Activated T-cell treated with anti-CD3 and anti-CD28 coated beads, Interleukin-2, amount 50 U/mL, for 1 hour (primary cell): ENCODE measurements at places on chromosomes 1 and 21.

DNA sequence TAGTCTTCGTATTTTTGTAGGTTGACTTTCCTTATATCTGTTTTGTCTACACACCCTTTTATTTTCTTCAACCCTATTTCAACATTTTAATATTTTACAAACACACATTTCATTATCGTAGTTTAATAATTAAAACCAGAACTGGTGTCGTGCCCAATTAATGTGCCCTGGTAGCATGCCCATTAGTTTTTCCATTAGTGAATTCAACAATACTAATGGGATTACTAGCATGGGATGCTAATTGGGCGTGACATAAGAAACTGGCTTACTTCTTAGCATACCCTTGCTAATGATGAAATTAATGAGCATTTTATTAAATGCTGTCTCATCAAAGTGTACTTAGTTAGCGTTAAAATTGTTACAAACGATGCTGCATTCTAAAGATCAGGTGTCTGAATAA is 332.7 kb downstream of the USH2A start:
- DNase-seq: no peak

- DNase-seq: no peak
These were observed 124.4 kb upstream of the IRF2BP2 start for GRCh38 chr1:234734412-234734835.

GRCh38 chr1:223189903-223190724 is 47.1 kb upstream of the TLR5 start:
- peak; percentile 48 for DNase-seq

- DNase-seq: no peak
These were observed 36.2 kb downstream of the CAMSAP2 start for GRCh38 chr1:200774735-200775444.

DNA sequence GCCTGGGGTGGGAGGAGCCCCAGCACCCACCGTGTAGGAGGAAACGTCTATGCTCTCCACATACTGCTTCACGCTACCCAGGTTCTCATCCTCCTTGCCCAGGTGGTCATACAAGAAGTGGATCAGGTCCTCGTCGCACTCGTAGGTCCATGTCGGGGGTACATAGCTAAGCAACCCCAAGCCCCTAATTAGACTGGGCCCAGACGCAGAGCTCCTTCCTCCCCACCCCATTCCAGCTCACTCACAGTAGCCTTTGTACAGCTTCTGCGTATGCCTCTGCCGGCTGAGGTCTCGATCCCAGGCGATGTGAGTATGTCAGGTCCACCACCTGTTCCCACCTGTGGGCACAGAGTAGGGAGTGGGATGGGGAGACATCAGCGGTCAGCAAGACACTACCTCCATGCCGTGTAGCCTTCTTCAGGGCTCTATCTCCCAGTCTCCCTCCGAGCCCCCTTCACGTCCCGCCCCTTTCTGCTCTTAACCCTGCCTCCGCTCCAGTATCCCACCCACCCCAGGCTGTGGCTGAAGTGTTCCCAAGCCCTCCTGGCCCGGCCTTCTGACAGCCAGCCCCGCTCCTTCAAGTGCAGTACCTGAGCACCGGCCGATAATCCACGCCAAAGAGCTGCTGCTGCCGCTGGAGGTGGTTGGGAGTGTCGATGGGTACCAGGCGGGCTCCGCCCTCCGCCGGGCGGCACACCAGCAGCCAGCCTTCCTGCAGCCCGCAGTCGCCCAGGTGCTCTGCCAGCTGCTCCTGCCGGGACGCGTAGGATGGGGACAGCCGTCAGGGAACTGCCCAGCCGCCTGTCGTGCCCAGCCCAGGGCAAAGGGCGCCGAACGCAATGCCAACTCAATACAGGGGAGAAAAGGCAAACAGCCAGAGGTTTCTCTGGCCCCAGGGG is 919 bp downstream of the HECTD3 start:
- peak; percentile 48 for DNase-seq

GRCh38 chr1:180027949-180028445 is 73.4 kb downstream of the CEP350 start:
- no peak for DNase-seq

DNA sequence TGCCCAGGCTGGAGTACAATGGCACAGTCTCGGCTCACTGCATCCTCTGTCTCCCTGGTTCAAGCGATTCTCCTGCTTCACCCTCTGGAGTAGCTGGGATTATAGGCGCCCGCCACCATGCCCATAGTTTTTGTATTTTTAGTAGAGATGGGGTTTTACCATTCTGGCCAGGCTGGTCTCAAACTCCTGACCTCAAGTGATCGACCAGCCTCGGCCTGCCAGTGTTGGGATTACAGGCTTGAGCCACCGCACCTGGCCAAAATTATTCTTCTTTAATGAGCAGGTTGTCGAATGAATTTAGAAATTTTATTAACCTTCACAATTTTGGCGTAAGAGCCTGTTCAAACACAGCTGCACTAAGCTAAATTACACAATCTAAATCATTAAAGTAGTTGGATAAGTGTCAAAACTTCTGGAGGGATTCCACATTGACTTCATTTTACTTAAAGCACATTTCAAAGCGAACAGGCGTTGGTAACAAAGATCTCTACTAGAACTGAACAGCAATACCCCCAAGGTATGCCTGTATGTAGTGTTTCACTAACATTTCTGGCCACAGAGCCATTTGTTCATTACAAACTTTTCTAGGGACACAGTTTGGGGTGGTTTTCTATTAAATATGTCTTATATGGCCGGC is 5.2 kb upstream of the CTH start:
- DNase-seq: no peak

GRCh38 chr1:116291024-116291423 is 82.0 kb upstream of the ATP1A1 start:
- DNase-seq: no peak

GRCh38 chr1:175252561-175252960 is 60.0 kb upstream of the KIAA0040 start:
- DNase-seq: no peak

DNA sequence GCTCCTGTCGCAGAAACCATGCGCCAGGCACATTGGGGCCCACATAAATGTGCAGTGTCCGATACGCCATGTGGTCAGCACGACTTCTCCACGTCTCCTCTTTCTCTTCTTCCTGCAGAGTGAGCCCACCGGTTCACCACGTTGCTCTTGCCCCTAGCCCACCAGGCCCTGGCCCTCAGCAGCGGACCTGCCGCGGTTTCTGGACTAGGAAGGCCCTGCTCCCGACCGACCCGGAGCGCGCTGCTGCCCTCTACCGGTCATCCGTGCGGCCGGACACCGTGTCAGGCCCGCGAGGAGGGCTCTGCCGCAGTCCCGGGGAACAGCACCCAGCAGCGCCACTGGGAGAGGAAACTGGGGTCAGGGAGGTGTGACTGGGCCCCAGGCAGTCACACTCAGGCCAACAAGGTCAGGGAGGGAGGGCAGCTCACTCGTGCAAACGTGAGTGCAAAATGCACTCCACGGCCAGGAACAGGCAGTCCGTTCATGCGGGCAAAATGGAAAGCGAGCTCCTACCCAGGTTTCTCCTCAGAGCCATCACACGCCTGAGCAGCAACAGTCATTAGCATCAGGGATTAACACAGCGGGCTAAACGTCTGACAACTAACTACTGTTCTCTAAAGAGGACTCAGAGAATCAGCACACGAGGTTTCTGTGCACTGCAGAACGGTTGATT is 13.7 kb downstream of the TLR5 start:
- DNase-seq: peak; percentile 72

GRCh38 chr1:165383067-165383466 is 26.6 kb upstream of the LMX1A start:
- DNase-seq: no peak

DNA sequence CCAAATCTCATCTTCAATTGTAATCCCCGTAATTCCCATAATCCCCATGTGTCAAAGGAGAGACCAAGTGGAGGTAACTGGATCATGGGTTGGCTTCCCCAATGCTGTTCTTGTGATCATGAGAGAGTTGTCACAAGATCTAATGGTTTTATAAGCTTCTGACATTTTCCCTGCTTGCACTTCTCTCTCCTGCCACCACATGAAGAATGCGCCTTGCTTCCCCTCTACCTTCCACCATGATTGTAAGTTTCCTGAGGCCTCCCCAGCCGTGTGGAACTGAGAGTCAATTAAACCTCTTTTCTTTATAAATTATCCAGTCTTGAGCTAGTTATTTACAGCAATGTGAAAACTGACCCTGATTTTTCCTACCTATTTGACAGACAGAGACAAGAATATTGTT is 162.5 kb upstream of the SYT6 start:
- no peak for DNase-seq

- DNase-seq: no peak
These were observed 119.6 kb upstream of the ADGRL2 start for GRCh38 chr1:81681114-81681513.

GRCh38 chr1:172484252-172484651 is 40.4 kb upstream of the PIGC start:
- no peak for DNase-seq
